Right renal pelvis (tissue), 4 donors: ENCODE measurements at places on chromosomes 4 and X.
A peak's percentile ranks its signal among the peaks of the same experiment; 100 is the strongest.

- no peak for DNase-seq
These were observed at the start of gene GPRASP1 for GRCh38 chrX:102651242-102652011. Gene GPRASP1, plus strand, starts transcription at chrX:102651483. Its CDS starts 2,431 bp downstream, at chrX:102653914.

DNA sequence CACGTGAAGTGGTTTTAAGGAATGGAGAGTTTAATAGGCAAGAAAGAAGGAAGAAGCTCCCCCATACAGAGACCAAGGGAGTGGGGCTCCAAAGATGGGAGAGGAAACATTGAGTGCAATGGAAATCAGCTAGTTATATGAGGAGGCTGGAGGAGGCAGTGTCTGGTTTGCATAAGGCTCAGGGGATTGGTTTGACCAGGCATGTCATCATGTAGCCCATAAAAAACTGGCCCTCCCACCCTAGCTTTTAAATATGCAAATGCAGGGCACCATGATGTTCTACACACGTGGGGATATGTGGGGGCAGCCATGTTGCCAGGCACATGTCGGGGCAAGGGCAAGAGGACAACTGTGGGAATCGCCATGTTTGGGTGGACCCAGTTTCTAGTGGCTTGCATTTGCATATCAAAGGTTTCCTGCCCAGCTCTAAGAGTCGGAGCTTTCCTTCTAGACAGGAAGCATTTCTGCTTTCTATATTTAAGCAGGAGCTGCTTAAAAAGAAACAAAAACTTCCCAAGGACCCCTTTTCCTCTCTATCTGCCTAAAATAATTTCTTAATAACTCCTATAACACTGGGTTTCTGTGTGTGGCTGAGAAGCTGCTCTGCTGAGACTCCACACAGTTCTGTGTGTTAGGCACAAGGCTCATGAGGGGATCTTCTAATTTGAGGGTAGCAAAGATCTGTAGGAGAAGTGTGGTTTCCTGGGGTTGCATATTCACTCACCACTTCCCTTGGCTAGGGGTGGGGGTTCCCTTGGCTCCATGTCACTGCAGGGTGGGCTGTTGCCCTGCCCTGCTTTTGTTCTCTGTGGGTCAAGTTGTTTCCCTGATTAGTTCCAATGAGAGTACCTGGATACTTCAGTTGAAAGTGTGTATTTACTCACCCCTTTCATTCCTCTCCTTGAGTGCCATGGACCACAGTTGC lies 113.5 kb downstream of the VSIG4 start:
- DNase-seq = no peak

GRCh38 chrX:129653971-129654651 lies 645 bp downstream of the APLN start:
- no peak for DNase-seq

GRCh38 chr4:10009861-10010500 lies 11.3 kb downstream of the SLC2A9 start:
- DNase-seq = no peak

GRCh38 chr4:79174490-79175252 lies 151.2 kb downstream of the NAA11 start:
- no peak for DNase-seq

GRCh38 chr4:79514621-79515329 lies 106.7 kb upstream of the GK2 start:
- no peak for DNase-seq

- DNase-seq = no peak
These were observed 87.3 kb downstream of the PJA1 start for GRCh38 chrX:69077895-69078455.

- peak; percentile 56 for DNase-seq
These were observed 108.0 kb downstream of the TMEM131L start for GRCh38 chr4:153573881-153574802.

DNA sequence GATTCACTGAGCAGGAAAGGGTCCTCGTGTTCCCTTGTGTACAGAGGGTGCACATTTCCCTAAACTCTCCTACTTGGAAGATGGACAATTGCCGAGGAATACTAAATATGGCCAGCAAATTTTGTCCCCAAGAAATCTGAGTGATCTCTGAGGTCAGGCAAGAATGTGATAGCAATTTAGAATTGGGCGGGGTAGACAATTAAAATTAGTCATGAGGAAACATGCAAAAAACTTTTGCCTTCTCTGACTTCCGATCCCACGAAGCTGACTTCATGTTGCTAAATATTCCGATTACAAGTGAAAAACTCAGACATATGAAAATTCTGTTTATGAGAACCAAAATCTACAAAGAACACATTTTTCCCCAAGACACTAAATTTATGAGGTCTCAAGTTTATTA lies 453.9 kb upstream of the ZFP42 start:
- DNase-seq = no peak
